Caco-2 (cell line): ENCODE measurements at places on chromosomes 1 and 21.

DNA sequence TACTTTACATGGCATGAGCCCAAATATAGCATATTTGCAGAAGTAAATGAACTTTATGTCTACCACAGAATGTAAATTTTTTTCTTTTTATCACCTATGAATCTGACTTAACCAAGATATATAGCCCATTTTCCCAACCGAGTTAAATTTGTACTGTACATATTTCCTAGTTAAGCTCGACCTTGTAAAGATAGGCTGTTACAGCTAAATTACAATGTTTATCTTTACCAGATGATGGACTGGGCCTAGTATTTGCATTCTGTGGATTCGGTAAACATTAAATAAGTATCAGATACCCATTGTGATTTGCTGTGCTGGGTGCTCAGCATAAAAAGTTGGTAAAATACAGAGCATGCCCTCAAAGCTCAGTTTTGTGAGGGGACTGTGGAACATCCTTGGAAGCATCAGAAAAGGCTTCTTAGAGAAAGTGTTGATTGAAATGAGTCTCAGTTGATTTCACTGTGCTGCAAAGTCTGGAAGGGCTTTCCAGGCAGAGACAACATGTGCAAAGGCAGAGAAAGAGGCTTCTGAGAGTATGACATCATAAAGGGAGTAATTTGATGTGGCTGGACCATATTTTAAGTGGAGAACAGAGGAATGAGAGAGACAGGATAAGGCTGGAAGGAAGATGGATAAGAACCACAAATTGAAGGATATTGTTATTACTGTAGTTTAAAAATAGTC, 27.4 kb downstream of the MORC3 start:
- no peak for DNase-seq

GRCh38 chr1:23044035-23044434, 24.8 kb downstream of the KDM1A start:
- no peak for DNase-seq

- DNase-seq, result no peak
Measured at GRCh38 chr21:42140196-42140934, 69.2 kb downstream of the UMODL1 start.

DNA sequence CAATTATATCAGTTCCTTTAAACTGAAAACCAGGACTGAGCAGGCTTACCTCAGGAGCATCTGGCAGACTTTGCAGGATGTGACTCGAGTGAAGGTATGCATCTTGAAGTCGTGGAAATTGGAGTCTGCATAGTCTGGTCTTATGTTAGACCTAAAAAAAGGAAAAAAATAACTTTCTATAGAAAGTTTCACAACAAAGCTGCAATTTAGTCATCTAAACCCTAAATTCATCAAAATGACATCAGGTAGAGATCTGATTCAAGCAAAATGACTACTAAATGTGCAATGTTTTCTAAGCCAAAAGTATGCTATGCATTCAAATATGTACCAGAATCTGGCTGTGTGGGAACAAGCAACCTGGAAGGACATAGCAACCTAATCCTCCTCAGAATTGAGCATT, 260.1 kb downstream of the VAV3 start:
- no peak for DNase-seq

DNA sequence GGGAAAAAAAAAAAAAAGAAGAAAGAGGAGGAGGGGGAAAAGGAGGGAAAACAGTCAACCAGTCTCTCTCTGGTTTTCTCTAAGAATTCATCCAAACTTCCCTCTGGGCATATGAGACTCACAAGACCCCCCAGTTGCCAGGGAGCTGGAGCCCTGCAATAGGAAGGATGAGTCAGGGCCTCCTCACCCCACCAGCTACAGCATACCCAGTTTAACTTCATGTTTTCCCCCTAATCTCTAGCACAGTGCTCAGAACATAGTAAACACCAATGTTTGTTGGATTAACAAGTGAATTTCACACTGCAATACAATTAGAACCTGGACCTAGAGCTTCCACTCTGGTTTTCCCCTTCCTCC, 7.8 kb downstream of the F11R start:
- DNase-seq, result no peak

DNA sequence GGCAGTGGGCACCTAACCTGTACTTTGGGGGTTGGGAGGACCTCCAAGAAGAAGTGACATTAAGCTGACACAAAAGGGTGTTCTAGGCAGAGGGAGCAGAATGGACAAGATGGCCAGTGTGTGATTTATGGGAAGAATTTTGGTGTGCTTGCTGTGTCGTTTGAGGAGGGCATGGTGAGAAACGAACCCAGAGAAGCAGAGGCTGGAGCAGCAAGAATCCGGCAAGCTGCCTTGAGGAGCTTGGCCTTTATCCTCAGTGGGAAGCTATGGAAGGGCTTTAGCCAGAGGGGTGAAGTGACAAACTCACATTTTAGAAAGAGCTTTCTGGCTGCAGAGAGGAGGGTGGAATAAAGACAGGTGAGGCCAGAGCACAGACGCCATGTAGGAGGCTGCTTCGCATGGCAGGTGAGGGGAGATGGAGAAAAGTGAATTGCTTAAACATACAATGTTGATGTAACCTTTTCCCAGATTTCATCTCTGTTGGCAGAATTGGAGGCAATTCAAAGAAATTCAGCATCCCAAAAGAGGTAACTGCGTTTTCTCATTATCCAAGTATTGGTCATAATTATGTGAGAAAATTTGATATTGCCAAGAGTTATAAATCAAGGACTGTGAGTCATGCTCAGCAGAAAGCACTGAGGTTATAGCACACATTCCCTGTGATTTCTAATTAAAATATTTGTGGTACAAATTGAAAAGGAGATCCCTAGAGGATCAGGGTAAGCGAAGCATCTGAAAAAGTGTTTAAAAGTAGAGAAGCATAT, 26.5 kb downstream of the TRIM45 start:
- DNase-seq, result no peak

- peak; percentile 96 for DNase-seq
Measured at GRCh38 chr1:32291708-32292538, at the start of gene HDAC1. Gene HDAC1, plus strand, starts transcription at chr1:32292083. Its CDS starts 87 bp downstream, at chr1:32292170.

DNA sequence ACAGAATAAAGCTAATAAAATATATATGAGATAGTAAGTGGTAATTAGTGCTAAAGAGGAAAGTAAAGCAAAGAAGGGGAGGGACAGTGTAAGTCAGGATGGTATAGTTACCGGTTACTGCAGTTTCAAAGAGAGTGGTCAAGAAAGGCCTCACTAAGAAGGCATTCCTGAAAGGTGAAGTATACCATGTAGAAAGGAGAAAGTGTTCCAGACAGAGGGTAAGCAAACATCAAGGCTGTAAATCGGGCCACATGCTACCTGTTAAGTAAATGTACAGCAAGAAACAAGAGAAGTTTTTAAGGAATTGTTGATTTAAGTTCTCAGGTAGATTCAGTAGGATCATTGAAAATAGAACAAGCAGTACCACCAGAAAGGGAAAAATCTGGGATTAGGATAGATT, 9.7 kb downstream of the DESI2 start:
- DNase-seq, result peak; percentile 52

- no peak for DNase-seq
Measured at GRCh38 chr1:5375481-5375880, 616.7 kb downstream of the NPHP4 start.

GRCh38 chr21:31267644-31268043, 76.4 kb downstream of the TIAM1 start:
- DNase-seq, result no peak
